ENCODE measurements at places on chromosomes 2 and 18.

DNA sequence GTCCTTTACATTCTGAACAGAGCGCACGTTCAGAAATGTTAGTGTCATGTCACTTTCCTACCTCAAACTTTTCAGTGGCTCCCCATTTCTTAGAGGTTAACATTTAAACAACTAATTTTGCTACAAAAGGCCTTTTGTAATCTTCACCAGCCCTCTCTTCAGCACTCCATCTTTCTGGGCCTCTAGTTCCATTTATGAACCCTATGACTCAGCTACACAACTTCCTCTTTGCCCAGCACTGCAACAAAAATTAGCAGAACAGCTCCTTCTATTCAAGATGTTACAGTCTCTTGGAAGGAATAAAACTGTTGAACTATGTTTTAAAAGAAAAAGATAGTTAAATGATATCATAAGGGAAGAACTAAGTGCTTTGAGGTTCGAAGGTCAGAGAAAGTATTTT, 139.9 kb downstream of the VWC2L start:
- no peak for DNase-seq

DNA sequence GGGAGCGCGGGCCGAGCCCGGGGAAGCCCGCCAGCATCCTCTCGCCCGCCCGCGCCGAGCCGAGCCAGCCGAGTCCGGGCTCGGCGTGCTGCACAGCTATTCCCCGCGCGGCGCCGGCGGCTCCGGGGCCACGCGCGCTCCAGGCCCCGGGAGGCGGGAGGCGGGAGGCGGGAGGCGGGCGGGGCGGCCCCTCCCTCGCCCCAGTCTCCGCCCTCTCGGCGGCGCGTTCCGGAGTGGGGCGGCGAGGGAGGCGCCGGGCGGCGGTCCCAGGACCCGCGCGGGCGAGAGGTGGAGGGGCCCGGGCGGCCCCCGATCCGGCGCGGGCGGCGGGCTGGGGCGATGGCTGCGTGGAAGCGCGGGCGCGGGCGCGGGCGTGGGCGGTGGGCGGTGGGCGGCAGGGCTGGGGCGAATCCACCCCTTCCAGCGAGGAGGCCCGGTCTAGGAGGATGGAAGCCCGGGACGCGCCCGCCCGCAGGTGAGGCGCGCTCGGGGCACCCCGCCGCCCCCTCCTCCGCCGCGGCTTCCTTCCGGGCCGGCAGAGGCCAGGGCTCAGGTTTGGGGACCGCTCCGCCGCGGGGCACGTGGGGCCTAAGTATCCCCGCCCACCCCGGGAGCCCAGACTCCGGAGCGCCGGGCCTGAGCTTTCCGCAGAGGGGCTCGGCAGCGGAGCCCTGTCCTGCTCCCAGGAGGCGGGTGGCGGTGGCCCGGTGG, at the start of gene ADCY3:
Gene ADCY3 (minus strand): TSS at position 140 of the 711 bp plus-strand sequence. CDS start 1,250 bp downstream, outside the sequence.
- DNase-seq = peak; percentile 48

GRCh38 chr2:45585267-45585861, 25.7 kb downstream of the SRBD1 start:
- DNase-seq = peak; percentile 52

- no peak for DNase-seq
These were observed 85.5 kb upstream of the RND3 start for GRCh38 chr2:150572961-150573395.

DNA sequence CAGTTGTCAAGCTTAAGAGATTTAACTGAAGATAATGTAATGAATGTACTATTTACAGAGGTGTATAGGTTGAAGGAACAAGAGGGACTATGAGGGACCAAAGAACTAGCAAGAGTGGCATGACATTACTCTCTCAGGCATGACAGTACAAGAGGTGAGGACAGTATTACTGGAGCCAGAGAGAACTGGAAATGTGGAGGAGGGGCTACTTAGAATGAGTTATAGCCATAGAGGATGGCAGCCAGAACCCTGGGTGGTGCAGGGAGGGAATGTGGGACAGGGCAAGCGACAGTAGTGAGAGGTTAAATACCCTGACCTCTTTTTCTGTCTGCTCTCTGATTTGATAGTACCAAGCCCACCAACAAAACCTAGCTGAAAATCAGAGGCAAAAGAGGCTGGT, 122.6 kb upstream of the UGP2 start:
- DNase-seq = no peak

DNA sequence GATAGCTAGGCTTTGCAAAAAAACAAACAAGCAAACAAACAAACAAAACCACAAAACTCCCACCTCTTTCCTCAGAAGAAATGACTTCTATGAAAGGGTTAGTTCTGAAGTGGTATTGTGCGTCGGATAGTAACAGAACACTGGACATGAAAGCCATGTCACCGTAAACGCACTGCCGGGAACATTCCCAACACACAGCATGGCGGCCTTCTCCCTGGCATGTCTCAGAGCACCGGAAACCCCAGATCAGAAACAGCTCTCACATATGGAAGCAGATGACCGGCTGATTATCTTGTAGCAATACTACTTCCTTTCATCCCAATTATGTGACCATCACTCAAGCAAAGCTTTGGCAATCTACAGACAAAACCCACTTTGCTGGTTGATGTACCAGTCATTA, 197.8 kb upstream of the PXDN start:
- no peak for DNase-seq

All from hematopoietic multipotent progenitor cell treated with erythropoietin and hydrocortisone succinate and interleukin-3 and kit ligand, for 17 days (in vitro differentiated cells).